ENCODE measurements at places on chromosomes 2 and 18.

GRCh38 chr2:78817430-78817829 is 208.1 kb upstream of the REG3G start:
- no peak for DNase-seq

- DNase-seq = no peak
Measured at GRCh38 chr2:75153221-75153620, 46.1 kb downstream of the TACR1 start.

- no peak for DNase-seq
Measured at GRCh38 chr2:879540-879939, 71.1 kb upstream of the SNTG2 start.

DNA sequence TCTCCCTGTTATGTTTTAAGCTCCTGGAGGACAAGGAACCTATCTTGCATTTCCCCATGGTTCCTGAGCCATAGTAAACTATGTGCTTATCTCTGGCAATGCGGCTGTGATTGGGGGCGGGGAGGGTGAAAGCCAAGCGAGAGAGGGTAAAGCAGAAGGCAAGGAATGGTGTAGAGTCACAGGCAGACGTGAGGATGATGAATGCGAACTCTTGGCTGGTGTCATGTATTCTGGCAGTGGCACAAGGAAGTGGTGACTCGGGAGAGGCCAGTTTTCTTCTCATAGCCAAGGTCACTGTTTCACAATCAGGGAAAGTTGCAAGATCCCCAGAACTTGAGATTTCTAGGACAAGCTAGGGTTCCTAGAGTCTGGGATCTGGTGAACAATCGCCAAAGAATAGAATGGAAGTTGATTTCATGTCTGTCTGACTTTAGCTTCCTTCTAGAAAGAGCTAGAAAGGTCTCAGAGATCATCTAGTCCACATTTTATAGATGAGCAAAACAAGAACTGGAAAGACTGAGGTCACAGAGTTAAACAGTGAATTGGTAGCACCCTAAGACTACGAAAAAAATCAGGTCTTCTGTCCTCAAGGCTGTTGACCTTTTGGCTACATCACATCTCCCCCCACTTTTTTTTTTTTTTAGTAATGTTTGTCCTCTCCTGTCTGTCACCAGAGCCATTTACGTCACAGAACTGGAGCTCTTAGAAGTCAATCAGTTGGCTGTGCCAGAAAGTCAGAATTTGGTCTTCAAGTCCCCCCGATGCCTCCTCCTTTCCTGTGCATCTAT is 137.0 kb downstream of the BCL11A start:
- DNase-seq = no peak

- DNase-seq = peak; percentile 70
Measured at GRCh38 chr2:111122631-111123421, 2.1 kb downstream of the BCL2L11 start.

DNA sequence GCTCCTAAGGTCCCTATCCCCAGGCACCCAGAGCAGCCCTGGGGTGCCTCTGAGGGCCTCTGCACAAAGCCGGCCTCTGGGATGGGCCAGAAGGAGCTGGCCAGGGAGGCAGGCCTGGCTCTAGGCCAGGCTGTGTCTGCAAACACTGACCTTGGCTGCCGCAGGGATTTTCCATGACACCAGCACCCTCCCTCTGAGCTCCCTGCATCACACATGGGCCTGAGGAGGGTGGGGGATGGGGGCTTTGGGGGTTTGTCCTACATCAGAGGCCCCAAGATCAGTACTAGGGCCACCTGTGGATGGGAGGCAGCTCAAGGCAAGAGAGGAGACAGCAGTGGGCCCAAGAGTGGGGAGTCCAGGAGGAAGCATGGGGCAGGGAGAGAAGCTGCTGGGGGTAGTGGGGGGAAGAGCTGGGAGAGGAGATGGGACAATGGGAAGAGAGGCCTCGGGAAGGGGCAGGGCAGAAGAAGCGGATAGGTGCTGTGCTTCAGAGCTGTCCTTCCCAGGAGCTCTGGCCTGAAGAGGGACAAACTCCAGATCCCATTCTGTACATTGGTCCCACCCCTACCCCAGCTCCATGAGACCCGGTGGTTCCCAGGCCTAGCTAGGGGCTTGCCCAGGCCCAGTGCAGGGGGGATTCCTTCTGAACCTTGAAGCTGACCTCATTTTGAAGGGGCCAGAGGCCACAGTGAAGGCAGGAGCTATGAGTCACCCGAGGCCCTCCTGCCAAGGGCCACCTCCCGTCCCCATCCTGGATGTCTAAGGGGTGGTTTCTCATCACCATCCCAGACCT is 28.0 kb downstream of the KCNK3 start:
- peak; percentile 44 for DNase-seq

- no peak for DNase-seq
Measured at GRCh38 chr2:153373510-153374279, 104.9 kb downstream of the RPRM start.

- peak; percentile 95 for DNase-seq
Measured at GRCh38 chr2:79512442-79513401, at the start of gene CTNNA2. TSS of gene CTNNA2 (plus strand) at chr2:79513051.

GRCh38 chr2:200640176-200640575 is 54.4 kb downstream of the AOX1 start:
- DNase-seq = no peak

DNA sequence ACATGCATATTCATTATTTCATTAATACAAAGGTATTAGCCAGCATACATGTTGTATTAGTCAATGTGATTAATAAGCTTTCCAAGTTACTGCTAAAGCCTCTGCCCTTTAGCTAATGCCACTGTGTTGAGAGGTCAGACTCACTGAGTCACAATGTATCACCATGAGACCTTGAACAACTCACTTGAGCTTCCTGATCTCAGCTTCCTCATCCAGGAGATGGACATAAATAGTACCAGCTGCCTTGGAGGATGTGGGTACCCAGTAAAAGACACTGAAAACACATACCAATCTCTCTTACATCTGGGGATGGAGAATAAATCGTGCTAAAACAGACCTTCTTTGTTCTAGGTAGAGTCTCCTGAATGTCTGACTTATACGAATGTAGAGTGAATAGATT is 224.6 kb downstream of the EPHA4 start:
- DNase-seq = no peak
